ENCODE measurements at places on chromosomes 6 and 20. TPM values are rescaled to one million over a fixed set of nuclear protein-coding genes. Genes with fewer than 3 reads are reported as not detected.
A peak's percentile ranks its signal among the peaks of the same experiment; 100 is the strongest.

Gene ABHD16B
- total RNA-seq: not detected

DNA sequence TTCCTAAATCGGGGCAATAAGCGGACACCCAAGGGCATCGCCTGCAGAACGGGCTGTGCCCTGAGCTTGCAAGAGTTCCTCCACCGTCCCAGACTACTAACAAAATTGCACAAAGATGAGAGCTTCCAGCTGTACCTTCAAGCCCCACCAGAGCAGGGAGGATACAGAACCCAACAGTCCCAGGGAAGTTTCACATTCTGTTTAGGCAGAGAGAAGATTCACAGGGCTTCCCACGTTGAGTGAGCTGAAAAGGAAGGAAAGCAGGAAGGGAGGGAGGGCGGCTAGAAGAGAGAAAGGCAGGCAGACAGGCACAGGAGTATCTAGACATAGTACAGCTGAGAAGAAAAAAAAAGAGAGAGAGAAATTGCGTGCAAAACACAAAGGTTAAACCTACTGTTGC is 112.6 kb upstream of the AFDN start:
- no peak for DNase-seq

GRCh38 chr6:166672624-166673206 is 45.7 kb upstream of the RPS6KA2 start:
- no peak for DNase-seq

Gene SYNGAP1
- 1.5 TPM for total RNA-seq

GRCh38 chr20:31587545-31588389 is 17.3 kb upstream of the ID1 start:
- no peak for DNase-seq

DNA sequence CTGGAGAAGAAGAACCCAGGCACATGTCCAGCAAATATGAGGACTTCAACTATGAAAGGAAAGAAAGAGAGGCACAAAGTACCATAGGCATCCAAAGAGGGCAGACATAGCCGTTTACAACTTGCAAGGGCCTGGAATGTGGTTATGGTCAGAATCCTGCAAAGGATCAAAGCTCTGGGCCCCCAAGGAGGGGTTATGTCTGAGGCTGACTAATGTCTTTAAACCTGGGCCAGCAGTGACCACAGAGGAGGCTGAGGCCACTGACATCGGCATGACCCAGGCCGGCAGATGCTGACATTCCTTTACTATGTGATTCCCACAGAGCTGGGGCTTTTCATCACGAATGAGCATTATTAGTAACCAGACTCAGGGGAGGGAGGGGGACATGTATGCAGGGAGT is 861.1 kb downstream of the DHX35 start:
- DNase-seq: no peak

DNA sequence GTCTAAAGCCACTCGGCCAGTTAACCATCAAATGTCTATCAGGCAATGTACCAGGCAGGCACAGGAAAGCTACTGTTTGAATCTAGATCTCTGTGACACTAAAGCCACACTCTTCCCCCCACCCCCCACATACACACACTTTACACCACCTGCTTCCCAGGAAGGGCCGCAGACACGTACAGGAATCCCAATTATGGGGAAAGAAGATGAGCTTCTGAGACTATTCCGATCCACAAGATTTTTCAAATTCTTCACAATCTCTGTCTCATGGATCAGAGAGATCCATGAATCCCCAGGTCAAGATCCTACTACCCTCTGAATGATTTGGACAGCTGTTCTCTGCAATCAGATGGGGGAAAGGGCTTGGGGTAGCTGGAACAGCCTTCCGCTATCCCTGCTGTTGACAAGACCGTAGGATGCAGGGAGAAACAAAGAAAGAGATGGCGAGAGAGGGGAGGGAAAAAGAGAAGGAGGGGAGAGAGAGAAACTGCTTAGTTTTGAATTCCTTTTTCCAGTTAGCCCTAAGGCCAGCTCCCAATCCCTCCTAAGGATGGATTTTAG is 25.4 kb upstream of the RIMS4 start:
- no peak for DNase-seq

DNA sequence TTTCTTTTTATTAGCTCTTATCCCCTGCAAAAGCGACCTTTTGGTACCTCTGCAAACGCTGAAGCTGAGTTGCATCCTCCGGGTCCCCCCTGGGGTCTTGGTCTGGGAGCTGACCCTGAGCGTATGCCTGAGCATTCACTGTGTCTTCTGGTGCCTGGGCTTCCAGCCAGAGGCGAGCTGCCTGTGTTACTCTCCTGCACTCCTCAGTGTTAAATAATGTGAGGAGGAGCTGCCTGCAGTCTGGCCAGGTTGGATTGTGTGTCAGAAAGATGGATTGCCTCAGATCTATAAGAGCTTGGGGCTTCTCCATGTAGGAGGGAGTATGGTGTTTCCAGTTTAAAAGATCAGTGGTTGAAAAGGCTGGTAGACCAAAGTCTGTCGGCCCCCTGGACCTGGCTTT is 8.7 kb upstream of the GMPR start:
- no peak for DNase-seq

Gene E2F1
- 14.1 TPM for total RNA-seq

Gene CAGE1
- 0.04 TPM for total RNA-seq

Gene SIGLEC1
- not detected for total RNA-seq

DNA sequence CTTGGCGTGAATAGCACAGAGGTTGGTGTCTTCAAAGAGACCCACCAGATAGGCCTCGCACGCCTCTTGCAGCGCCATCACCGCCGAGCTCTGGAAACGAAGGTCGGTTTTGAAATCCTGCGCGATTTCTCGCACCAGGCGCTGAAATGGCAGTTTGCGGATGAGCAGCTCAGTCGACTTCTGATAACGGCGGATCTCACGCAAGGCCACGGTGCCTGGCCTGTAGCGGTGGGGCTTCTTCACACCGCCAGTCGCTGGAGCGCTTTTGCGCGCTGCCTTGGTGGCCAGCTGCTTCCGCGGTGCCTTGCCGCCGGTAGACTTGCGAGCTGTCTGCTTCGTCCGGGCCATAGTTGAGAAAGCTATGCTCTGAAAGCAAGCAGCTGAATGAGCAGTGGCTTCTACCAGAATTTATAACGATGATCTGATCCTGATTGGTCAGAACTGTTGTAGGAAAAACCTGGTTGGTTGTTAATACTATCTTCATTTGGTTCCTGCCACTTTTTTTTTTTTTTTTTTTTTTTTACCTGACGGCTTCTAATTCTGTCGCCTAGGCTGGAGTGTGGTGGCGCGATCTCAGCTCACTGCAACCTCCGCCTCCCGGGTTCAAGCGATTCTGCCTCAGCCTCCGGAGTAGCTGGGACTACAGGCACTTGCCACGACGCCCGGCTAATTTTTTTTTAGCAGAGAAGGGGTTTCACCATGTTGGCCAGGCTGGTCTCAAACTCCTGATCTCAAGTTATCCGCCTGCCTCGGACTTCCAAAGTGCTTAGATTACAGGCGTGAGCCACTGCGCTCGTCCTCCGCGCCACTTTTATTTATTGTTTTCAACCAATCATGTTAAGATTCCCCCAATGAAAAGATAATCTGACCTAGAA is 21.5 kb downstream of the OR2B2 start:
- peak; percentile 73 for DNase-seq

Gene PANK2
- total RNA-seq: 51.5 TPM

DNA sequence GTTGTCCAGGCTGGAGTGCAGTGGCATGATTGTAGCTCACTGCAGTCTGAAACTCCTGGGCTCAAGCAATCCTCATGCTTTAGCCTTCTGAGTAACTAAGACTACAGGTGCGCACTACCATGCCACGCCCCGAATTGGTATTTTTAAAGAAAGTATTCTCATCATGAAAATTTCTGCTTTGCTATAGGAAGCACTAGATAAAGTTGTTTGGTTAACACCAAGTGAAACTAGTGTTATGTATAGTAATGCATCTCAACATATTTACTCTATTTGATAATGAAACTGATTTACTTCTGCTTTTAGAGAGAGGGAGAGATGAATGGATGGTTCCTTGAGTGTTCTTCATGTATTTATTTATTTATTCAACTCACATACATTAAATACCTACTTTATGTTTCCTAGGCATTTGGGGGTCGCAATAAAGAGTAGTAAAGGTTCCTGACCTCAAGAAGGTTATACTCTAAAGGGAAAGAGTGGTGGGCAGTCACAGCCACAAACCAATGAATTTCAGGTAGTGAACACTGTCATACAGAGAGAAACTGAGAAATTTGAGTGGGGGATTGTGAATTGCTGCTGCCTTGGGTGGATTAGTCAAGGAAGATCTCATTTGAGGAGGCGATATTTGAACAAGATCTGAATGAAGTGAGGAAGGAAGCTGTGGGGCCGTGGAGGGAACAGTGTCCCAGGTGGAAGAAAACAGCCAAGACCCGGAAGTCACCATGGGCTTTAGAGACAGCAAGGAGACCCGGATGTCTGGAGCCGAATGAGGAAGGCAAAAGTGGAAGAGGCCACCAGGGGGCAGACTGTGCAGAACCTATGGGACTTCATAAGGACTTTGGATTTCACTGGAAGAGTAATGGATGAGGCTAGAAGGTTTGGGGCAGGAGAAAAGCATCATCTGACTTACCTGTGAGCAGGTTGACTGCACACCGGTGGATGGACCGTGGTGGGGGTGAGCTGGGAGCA is 185.6 kb downstream of the TSHZ2 start:
- DNase-seq: peak; percentile 7

DNA sequence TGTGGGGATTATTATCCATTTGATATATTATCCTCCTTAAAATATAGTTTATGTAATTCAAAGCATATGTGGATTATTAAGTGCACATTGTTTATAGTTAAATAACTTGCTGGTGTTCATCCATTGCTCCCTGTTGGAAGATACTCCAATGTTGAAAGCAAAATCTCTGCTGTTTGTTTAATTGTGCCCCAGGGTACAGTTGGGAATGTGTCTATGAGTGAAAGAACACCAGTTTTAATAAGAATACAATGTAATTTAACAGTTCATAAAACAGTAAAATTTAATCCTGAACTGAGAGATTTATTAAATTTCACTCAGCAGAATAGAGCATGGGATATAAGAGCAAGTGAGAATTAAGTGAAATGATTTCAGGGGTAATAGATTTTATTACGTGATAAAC is 364.9 kb downstream of the GRIK2 start:
- no peak for DNase-seq

Gene SPATS1
- total RNA-seq: not detected

DNA sequence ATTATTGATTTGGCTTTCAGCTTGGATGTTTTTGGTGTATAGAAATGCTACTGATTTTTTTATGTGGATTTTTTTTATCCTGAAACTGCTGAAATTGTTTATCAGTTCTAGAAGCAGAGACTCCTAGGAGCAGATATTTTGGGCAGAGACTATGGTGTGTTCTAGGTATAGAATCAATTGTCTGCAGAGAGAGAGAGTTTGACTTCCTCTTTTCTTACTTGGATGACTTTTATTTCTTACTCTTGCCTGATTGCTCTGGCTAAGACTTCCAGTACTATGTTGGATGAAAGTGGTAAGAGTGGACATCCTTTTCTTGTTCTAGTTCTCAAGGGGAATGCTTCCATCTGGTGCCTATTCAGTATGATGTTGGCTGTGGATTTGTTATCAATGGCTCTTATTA is 370.6 kb downstream of the PHF3 start:
- DNase-seq: no peak

Measured in pulmonary artery endothelial cell (primary cell).